ENCODE measurements at places on chromosomes 11 and 22. TPM values are rescaled to one million over a fixed set of nuclear protein-coding genes. Genes with fewer than 3 reads are reported as not detected.

DNA sequence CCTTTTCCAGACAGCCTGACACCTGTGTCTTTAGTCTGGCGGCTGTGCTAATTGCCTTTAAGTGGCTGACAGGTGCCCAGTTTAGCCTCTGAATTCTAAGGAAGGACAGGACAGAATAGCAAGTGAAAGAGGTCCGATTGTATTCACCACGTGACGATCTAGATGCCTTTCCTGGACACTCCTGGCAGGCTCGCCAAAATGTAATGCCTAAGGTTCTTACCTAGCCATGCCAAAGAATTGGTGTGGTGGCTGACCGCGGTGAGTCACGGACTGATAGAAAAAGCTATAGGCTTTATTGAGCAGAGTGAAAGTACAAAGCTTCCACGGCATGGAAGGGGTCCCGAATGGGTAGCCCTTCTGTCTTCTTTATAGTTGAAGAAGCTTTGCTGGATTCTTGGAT is 26.7 kb downstream of the ANKRD42 start:
- H3K27ac ChIP-seq, result no peak overlapping the region
- no peak for DNase-seq
- H3K27me3 ChIP-seq, result no peaks in the 10 kb centered on the region
- H3K4me1 ChIP-seq, result no peaks in the 10 kb centered on the region
- no peak overlapping the region for H3K4me3 ChIP-seq
- H3K36me3 ChIP-seq, result no peaks in the 10 kb centered on the region

The TMEM191B gene
- total RNA-seq, result not detected

DNA sequence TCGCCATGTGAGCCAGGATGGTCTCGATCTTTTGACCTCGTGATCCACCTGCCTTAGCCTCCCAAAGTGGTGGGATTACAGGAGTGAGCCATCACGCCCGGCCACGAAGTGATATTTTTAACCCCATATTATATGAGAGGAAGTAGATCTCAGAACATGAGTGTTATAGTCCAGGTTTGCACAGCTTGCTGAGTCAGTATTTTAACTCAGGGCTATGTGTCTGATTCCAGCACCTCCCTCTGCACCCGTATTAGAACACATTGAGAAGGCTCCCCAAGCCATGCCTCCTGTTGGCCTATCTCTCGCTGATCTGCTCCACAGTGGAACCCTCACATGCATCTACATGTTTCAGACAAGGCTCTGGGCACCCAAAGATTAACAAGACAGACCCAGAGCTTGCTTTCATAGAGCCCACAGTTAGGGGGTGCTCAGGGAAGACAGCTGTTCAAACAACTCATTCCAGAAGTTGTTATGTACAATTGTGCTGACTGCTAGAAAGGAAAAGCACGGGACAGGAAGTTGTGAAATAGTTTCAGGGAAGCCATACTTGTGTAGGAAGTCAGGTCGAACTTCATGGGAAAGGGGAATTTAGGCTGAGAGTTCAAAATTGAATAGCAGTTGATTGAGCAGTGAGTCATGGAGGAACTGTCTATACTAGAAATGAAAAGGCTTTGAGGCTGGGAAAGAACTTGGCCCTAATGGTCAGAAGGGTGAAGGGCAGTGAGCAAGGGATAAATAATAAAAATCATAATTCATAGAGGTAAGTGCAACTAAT is 49.3 kb upstream of the CLPB start:
- no peak overlapping the region for H3K27ac ChIP-seq
- DNase-seq, result peak; percentile 9
- no peaks in the 10 kb centered on the region for H3K36me3 ChIP-seq
- no peaks in the 10 kb centered on the region for H3K4me1 ChIP-seq
- H3K27me3 ChIP-seq, result no peaks in the 10 kb centered on the region

DNA sequence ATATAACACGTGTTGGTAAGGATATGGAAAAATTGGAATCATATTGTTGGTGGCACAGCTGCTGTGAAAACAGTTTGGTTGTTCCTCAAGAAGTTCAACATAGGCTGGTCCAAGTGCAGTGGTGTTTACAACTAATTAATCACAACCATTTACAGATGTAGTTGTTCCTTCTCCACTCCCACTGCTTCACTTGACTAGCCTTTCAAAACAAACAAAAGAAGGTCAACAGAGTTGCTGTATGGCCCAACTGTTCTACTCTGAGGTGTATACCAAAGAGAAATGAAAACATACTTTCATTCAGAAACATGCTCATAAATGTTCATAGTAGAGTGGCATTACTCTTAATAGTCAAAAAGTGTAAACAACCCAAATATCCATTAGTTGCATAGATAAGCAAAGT is 36.6 kb upstream of the ACAT1 start:
- no peak overlapping the region for H3K4me3 ChIP-seq
- no peaks in the 10 kb centered on the region for H3K27me3 ChIP-seq
- no peaks in the 10 kb centered on the region for H3K4me1 ChIP-seq
- DNase-seq, result no peak

DNA sequence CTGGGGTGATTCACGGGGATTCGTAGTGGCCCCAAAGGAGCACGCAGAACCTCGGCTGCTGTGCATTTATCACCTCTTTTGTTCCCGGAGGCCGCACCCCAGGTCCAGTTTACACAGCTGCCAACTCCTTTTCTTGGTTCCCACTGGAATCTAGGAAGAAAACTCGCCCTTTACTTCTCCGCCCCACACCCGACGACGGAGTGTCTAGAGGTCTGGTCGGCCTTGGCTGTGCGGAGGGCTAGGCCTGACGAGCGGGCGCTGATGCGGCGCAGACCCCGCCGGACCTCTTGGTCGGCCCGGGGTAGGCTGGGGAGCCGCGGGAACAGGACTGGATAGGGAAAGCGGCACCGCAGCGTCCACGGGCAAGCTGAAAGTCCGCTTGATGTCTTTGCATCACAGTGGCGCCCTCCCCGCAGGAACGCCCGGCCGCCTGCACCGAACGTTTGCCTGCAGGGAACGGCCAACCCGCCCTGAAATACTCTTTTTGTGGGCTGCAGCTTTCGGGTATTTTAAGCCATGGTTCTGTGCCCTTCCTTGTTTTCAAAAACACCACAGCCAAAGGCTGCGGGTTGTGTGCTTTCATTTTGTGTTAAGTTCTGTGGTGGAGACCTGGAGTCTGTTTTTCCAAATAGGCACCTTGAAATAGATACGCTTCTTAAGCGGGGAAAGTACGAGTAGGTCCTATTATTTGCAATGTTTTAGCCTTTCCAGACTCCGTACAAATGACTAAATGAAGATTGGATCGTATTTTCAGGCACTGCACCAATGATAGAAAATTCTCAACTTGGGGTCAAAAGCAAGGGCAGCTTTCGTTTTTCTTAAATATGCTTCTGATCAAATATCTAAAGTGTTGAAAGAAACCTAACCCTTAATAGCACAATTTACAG is 829 bp upstream of the ZBED5 start:
- H3K36me3 ChIP-seq, result peaks cover 22% of the 10 kb centered on the region
- H3K27ac ChIP-seq, result peak overlapping the region; percentile 98
- DNase-seq, result peak; percentile 94
- H3K4me3 ChIP-seq, result peak overlapping the region; percentile 89
- H3K4me1 ChIP-seq, result peaks cover 20% of the 10 kb centered on the region

The IL10RA gene
- total RNA-seq, result not detected

DNA sequence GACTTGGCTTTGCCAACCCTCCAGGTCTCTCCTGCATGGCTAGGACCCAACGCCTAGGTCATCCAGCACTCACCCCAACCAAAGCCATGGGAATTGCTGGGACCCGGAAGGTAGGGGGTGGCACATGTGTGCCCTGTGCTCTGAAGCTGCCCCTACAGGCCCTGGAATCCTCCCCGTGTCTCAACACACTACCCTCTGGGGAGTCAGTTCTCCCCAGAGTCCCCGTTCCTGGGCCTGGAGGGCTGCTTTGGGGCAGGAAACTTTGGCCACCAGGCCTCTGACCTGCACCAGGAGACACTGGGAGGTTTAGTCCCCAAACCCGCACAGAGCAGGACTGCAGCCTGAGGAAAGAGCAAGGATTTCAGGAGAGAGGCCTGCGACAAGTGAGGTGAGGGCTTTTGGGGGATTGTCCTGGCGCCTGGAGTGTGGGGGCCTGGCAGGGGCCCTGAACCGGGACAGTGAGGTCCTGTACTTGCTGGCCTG is 495 bp upstream of the IFITM1 start:
- no peaks in the 10 kb centered on the region for H3K27me3 ChIP-seq
- H3K4me1 ChIP-seq, result peaks cover 32% of the 10 kb centered on the region
- peak overlapping the region; percentile 55 for H3K27ac ChIP-seq
- no peaks in the 10 kb centered on the region for H3K36me3 ChIP-seq
- DNase-seq, result peak; percentile 27
- H3K4me3 ChIP-seq, result no peak overlapping the region

- H3K4me1 ChIP-seq, result no peaks in the 10 kb centered on the region
- no peaks in the 10 kb centered on the region for H3K36me3 ChIP-seq
- no peak for DNase-seq
- no peaks in the 10 kb centered on the region for H3K27me3 ChIP-seq
- H3K4me3 ChIP-seq, result no peak overlapping the region
- no peak overlapping the region for H3K27ac ChIP-seq
Measured at GRCh38 chr11:112835591-112836255, 125.5 kb upstream of the NCAM1 start.

DNA sequence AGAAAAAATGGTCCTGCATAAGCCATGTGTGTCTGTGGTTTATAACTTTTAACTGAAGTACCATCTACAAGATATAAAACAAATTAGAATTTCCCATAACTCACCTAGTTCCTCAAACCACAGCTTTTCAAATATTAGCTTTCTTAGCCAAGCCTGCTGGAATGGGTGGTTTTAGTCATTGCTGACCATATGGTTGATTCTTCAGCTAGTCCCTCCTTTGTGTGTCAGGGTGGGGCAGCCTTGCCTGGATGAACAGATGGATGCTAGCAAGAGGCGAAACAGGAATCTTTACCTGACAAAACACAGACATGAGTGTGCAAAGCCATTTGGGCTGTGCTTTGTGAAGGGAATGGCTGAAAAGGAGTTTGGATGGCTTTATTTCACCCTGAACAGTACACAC is 6.9 kb upstream of the B3GNT6 start:
- H3K27me3 ChIP-seq, result peaks cover 9% of the 10 kb centered on the region
- no peaks in the 10 kb centered on the region for H3K36me3 ChIP-seq
- no peak overlapping the region for H3K27ac ChIP-seq
- no peak overlapping the region for H3K4me3 ChIP-seq
- peak; percentile 44 for DNase-seq
- no peaks in the 10 kb centered on the region for H3K4me1 ChIP-seq

The SEZ6L gene
- total RNA-seq, result under 0.01 TPM

The PDGFD gene
- 1.3 TPM for total RNA-seq

The OVOL1 gene
- total RNA-seq, result not detected

The FJX1 gene
- total RNA-seq, result 37.0 TPM
